RKO (cell line): ENCODE measurements at places on chromosomes 13 and 19.
A peak's percentile ranks its signal among the peaks of the same experiment; 100 is the strongest.

- DNase-seq, result no peak
Measured at GRCh38 chr13:21568854-21569253, 35.1 kb downstream of the MICU2 start.

GRCh38 chr19:4456843-4457653 lies 546 bp downstream of the UBXN6 start:
- DNase-seq, result no peak

DNA sequence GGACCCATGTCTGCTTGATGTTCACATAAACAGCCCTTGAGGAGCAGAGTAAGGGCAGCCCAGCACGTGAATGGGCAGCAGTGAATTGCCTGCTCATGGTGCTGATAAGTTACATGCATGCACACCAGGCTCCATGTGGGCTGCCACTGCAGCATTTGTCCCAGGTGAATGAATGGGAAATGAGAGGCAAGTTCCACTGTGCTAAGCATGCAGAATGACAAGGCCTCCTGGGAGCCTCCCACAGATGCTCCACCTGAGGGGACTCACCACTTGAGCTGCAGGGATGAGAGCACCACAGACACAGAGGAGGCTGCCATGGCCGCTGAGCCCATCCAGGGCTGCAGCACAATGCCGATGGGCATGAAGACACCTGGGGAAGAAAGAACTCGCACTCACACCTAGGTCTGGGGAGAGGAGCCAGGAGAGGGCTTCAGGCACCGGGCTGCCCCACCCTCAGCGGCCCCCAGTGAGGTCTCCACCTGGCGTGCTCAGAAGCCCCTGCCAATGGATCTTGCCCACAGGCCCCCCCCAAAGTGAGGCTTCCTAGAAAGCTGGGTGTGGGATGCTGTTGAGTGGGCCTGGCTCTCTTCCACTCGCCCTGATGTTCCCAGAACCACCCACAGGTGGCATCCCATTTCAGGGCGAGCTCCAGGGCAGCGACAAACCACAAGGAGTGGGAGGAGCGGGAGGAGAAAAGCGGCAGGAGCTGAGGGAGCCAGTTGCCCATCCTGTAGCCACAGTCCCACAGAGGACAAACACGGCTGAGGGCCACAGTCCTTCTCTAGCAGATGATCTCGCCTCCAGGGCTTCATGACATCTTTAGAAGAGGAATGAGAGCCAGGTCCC lies 73.8 kb downstream of the CCDC70 start:
- DNase-seq, result no peak

GRCh38 chr13:84097148-84097547 lies 214.9 kb upstream of the SLITRK1 start:
- no peak for DNase-seq

GRCh38 chr13:40221460-40222201 lies 444.8 kb downstream of the FOXO1 start:
- no peak for DNase-seq

- peak; percentile 44 for DNase-seq
Measured at GRCh38 chr13:48942131-48942530, 33.6 kb upstream of the FNDC3A start.

- peak; percentile 2 for DNase-seq
Measured at GRCh38 chr19:30647891-30648720, 275.9 kb downstream of the ZNF536 start.

GRCh38 chr13:31625115-31625514 lies 114.2 kb upstream of the RXFP2 start:
- no peak for DNase-seq

- DNase-seq, result no peak
Measured at GRCh38 chr13:109704771-109705635, 81.4 kb downstream of the IRS2 start.

GRCh38 chr13:76872675-76873074 lies 13.5 kb downstream of the KCTD12 start:
- no peak for DNase-seq

- no peak for DNase-seq
Measured at GRCh38 chr19:5591476-5591875, 23.7 kb upstream of the TINCR start.

DNA sequence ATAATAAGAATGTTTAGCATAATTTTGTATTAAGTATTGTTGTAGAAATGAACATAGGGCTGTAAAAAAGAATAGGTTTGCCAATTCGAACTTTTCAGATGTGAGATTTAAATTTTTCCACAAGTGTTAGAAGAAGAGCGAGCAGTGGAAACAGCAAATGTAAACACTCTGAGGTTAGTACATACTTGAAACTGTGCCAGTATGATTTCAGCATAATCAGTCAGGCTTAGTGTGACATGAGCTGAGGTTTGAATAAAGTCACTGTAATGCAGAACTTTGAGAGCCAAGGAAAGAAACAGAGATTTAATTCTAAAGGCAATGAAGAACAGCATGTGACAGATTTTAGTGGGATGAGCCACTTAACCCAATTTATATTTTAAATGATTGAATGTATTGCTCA lies 2166.4 kb downstream of the PCDH9 start:
- no peak for DNase-seq

GRCh38 chr19:32053376-32053775 lies 292.0 kb upstream of the ZNF507 start:
- DNase-seq, result no peak

DNA sequence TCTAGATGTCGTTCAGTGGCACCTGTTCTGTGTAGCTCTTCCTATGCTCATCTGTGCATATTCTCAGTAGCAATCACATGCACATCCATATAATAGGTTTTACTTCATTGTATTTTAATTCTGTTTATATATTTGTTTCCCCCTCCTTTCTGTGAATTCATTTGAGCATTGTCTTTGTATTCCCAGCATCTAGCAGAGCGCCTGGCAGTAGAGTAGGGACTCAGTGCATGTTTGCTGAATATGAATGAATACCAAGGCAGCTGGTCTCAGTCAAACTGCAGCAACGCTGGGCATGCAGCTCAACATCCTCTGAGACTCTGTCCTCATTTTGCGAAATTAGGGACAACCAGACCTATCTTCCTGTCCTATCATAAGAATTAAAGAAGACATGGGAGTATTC lies 330.1 kb downstream of the SPRY2 start:
- no peak for DNase-seq

GRCh38 chr13:59360916-59361315 lies 802.8 kb downstream of the DIAPH3 start:
- no peak for DNase-seq
